Stimulated activated CD8-positive, alpha-beta memory T cell treated with anti-CD3 and anti-CD28 coated beads, Interleukin-2, amount 100 ng/mL, for 48 hours (primary cell): ENCODE measurements at places on chromosomes 6 and 20.

DNA sequence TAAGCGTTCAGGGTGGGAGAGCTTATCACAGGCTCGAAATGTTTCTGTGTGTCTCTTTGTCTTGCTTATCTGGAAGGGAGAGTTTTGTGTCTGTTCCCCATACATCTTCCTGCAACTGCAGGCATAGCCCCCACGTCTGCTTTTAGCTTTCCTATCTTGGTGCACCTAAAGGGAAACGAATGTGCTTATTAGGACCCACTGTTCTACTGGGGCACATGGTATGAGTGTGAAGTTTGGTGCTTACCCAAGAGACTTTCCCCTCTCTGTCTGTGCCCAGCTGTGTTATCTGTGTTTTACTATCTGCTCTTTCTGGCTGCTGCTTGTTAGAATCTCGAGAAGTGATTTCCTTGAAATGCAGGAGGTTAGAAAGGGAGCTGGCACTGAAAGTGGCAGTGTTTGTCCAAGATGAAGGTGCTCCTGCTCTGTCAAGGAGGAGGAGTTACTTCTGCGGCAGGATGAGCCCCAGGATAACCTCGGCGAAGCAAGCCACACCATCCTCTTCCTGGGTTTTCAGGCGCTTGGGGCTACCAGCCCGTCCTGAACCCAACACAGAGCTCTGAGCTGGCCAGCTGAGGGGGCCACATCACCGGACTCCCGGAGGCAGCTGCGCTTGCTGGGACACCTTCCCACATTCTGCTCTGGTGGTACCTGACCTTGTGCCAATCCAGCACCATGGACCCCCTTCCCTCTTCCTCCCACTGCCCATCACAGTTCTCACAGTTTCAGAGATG, 23.4 kb downstream of the DYNLT1 start:
- DNase-seq: no peak

DNA sequence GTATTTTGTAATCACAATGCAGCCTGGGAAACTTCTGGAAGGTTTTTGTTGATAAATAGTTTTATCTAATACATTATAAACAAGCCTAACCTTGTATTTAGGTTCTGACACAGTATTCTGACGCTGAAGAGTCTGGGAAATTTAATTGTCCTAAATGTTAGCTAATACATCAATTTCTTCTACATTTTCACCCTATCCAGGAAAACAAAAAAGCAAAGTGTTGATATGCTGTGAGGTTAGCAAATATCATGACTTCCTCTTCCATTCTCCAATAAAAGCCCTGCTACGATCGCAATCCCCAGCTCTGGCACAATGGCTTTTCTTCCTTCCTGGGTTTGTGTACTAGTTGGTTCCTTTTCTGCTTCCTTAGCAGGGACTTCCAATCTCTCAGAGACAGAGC, at the start of gene C6orf58:
TSS of gene C6orf58 (plus strand) at position 301 of the 400 bp plus-strand sequence. CDS start at position 313, 12 bp downstream.
- DNase-seq: no peak

DNA sequence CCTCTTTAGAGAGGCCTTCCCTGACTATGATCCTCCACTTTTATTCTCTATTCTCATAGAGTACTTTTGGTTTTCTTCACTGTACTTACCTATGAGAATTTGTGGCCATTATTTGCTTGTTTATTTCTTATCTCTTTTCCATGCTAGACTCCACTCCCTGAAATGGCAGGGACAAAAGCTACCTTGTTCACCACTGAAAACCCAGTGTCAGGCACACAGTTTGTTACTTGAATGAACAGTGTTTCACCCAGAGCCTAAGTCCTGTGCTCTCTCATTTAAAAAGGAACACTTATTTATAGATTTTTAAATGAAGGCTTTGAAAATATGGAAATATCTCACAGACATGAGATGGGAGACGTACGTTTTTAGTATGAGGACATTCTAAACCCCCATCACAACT, 47.7 kb upstream of the ENPP5 start:
- DNase-seq: no peak

- DNase-seq: no peak
Observed at GRCh38 chr6:15929685-15930084, 199.2 kb upstream of the MYLIP start.

- no peak for DNase-seq
Observed at GRCh38 chr6:169494038-169494437, 207.8 kb downstream of the WDR27 start.

DNA sequence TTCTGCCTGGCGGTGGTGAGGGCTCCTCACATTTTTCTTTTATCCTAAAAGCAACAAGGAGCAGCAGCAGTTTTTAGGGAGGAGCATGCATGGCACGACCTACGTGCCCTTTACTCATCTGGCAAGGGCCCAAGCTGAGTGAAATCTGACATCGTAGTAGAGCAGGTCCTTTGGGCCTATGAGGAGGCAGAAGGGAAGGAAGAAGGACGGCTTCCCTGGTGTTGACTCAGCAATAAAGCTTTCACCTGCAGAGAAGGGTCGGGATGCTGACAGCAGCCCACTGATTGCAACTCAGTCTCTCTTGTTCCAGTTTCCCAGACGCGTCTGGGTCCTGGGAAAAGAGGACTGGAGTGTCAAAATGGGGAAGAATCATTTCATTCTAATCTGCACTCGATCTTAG, 409.1 kb upstream of the AGPAT4 start:
- DNase-seq: no peak

- no peak for DNase-seq
Observed at GRCh38 chr6:104884867-104885517, 25.3 kb upstream of the HACE1 start.
